ENCODE measurements at places on chromosomes 7 and 10.

DNA sequence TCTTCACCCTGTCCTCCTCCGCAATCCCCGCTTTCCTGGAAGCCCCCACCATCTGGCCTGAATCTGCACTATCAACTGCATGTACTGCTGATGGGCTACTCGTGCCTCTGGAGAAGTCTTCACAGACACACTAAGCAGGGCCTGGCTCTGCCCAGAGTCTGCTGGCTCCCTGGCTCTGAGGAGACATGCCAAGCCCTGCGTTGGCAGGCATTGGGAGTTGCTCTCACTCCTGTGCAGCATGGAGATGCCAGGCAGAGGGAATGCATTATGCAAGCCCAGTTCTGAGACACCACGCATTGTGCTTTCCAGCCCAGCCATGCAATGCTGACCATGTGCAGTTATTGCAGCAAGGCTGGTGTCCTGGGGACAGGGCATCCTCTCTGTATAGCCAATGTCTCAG, 314.6 kb downstream of the CXCL12 start:
- no peak for DNase-seq

DNA sequence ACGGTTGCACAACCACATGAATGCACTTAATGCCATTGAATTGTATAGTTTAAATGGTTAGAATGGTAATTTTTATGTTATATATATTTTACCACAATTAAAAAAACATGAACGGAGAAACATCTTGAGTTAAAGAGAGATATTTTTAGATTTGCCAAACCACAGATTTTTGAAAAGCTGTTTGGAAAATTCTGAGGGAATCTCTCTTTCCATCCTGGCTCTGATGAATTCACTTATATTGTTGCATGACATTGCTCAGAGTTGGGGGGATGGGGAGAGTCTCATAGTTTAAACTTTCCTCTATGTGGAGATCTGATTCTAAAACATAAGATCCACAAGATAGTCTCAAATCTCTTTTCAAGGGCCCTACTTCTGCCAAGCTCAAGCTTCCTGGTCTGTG, 275.0 kb upstream of the NPVF start:
- DNase-seq = no peak

- DNase-seq = no peak
Observed at GRCh38 chr7:108375668-108376067, 80.6 kb downstream of the NRCAM start.

DNA sequence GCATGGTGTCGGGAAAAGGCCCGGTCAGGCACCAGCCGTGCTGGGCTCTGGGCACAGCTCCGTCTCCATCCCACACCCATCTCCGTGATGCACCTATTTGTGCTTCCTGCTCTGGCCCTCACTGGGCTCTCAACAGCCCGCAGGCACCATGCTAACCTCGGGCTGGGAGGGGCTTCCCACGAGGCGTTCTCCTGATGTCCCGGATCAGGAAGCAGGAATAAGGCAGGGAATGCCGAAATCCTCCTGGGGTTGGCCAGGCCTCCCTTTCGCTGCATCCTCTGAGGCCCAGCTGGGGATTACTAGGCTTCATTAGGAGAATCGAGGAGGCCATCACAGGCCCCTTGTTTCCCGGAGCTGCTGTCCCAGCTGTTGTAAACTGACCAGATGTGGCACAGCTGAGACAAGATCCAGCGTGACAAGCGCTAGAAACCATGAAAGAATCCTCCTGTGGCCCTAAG, 72.0 kb downstream of the FAM53B start:
- DNase-seq = no peak

DNA sequence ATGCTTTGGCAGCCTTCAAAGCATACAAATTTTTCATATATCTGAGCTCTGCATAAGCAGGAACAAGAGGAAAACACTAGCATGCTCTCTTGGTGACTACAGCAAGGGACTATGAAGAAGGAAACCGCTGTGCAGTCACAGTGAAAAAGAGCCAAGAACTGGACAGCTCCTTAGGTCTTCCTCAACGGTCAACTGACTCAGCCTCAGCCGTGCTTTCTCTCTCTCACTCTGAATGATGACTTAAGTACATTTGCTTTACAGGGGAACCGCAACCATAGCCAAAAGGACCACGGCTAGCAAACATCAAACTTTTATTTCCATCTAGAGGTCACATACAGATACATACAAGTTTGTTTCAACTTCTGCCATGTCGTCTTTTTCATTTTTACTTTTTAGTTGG, 69.9 kb downstream of the HYCC1 start:
- DNase-seq = no peak
